ENCODE measurements at places on chromosomes 16 and 17.

DNA sequence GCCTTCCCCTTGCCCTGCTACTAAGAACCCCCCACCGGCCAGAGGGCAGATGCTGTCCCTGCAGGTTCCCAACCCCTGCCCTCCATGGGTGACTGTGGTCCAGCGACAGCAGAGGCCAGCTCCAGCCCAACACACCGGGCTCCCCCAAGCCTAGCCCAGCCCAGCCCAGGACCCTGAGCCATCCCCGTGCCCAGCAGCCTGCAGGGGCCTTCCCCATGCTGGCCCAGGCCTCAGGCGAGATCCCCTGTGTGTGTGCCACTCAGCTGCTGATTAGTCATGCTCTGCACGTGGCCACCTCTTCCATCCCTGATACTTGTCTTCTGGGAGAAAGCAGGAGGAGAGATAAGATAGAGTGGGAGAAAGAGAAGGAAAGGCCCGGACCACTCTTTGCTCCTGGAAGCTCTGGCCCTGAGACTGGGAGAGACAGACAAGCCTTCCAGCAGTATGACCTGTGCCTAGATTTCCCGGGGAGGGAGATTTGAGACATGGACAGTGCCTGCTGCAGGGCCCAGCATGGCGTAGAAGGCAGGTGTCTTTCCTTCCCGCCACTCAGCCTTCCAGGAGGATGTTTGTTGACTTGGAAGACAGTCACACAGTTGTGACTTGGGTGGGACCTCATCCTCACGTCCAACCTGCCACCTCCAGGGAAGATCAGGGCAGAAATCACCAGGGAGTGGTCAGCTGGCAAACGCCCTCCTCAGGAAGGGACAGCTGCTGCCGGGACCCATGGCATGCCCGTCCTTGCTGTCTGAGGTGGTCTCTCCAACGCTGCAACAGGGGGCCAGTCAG, 41.3 kb upstream of the RASD1 start:
- DNase-seq, result no peak

- no peak for DNase-seq
These were observed 7.3 kb upstream of the TSPOAP1 start for GRCh38 chr17:58335779-58336455.

GRCh38 chr16:72029567-72030271, 21.2 kb downstream of the DHODH start:
- no peak for DNase-seq

GRCh38 chr17:20262226-20263114, 204.9 kb downstream of the LGALS9B start:
- DNase-seq, result no peak

DNA sequence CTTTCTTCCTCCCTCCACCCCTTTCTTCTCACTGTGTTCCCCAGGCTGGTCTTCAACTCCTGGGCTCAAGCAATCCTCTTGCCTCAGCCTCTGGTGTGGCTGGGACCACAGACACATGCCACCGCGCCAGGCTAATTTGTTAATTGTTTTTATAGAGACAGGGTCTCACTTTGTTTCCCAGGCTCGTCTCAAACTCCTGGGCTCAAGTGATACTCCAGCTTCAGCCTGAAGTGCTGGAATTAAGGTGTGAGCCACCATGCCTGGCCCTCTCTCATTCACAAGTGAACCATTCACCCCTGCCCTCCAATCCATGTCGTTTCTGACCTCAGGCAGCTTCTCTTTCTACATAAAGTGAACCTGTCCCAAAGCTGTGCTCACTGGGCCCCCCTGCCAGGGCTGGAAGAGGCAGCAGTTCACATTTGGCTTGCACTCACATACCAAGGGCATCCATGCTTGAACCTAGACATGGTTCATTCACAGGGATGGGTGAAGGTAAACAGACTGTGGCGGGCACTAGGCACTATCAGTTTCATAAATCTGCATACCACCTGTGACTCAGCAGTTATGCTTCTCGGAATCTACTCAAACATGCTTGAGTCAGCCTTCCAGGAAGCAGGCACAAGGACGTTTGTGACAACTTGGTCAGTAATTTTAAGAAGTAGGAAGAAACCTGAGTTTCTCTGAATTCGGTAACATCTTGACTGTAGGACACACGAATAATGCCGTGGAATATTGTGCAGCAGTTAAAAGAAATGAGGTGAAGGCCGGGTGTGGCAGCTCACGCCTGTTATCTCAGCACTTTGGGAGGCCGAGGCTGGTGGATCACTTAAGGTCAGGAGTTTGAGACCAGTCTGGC, 6.0 kb upstream of the RNF213 start:
- DNase-seq, result no peak

- DNase-seq, result no peak
These were observed 212.6 kb downstream of the GRIN2A start for GRCh38 chr16:9969580-9969979.

DNA sequence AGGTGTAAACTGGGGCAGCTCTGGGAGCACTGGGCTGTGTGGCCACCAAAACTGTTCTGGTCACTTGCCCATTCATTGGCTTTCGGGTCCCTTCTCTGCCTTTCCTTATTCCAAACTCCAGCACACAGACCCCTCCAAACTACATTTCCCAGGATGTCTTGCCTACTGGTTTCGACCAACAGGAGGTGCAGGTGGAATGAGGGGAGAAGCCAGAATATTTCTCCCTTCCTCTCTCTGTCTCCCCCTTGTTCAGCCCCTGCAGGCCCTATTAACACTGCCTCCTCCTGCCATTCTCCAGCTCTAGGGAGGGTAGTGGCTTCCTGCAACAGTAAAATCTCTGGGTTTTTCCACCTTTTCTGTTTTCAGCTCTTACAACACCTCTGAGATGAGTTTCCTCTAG, 13.2 kb upstream of the NAGPA start:
- DNase-seq, result no peak

- DNase-seq, result no peak
These were observed 141.5 kb downstream of the C16orf78 start for GRCh38 chr16:49515016-49515565.

DNA sequence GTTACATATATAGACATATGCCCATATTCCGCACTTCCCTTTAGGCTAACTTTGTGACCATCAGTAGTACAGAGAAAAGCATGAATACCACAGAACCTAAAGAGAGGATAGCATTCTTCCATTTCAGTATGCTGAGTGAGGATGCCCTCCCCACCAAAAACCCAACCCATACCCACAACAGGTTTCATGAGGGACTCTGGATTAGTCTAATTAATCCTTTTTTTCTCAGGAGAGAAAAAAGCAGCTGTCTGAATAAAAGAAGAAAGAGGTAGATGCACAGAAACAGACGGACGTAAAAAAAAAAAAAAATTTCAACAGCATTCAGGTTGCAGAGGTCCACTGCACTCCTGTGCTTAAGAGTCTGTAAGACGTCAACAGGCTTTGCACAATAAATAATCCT, 6.7 kb downstream of the MMD start:
- no peak for DNase-seq
